SHP77 treated with DMSO at 0.1 percent for 48 hours (cell line): ENCODE measurements at places on chromosomes 6 and 20.

DNA sequence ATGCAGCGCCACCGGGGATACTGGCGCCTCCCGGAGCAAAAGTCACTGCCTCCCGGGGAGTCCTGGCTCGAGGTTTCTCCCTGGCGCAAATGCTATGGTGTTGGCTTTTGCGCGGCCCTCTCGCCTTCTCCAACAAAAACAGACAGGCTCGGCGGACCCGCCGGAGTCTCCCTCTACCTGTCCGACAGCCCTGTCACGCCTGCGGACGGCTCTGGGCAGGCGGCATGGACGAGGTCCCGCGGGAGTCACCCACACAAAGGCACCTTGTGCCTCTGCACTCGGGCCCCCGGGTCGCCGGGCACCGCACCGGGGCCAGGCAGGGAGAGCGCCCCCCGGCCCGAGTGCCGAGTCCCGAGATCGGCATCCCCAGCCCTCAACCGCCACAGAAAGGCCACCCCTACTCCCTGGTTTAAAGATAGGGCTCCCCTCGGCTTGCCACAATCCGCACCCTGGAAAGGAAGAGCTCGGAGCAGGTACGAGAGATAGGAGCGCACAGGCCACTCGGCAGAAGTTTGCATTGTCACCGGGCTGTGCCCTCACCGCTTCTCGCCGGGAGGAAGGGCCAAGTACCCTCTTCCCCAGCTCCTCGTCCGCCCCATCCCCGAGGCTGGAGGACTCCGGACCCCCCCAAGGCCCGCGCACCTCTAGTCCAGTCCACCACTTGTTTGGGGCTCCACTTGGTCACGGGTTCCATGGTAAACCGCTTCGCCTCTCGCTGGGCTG lies 903 bp downstream of the CNKSR3 start:
- no peak for DNase-seq

DNA sequence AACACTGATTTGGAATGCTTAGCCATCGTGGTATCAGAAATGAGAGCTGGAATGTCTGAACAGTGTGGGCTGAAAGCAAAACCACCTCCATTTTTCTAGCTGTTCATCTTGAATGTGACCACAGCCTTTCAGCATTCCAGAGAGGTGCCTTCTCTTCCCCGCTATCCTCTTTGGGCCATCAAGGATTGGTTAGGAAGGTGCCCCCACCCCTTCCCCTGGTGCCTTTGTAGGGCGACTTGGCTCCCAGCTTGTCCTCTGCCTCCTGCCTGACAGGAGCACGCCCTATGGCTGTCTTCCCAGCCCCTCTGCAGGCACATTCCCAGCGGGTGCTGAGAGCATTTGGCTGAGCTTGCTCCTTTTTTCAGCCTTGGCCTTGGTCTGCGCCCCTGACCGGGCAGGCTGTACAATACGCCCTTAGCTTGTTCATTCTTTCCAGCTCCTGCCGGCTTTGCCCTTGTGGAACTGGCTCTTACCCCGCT lies 97.5 kb downstream of the ARMC2 start:
- peak; percentile 65 for DNase-seq

DNA sequence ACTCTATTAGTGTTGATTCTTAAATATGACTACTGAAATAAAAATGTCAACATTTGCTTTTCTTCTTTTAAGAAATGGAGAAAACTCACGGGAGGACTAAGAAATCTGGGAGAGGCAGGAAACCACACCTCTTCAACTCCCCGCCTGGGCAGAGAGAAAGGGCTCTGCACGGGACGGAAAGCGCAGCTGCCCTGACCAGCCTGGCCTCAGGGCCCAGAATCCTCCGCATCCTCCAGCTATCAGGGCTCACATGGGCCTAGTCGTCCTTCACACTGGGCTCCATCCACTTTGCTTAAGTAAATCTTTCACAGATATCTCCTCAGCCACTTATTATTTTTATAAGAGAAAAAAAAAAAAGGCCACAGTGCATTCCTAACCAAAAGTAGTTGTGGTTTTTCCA lies 215.1 kb downstream of the TBXT start:
- no peak for DNase-seq

DNA sequence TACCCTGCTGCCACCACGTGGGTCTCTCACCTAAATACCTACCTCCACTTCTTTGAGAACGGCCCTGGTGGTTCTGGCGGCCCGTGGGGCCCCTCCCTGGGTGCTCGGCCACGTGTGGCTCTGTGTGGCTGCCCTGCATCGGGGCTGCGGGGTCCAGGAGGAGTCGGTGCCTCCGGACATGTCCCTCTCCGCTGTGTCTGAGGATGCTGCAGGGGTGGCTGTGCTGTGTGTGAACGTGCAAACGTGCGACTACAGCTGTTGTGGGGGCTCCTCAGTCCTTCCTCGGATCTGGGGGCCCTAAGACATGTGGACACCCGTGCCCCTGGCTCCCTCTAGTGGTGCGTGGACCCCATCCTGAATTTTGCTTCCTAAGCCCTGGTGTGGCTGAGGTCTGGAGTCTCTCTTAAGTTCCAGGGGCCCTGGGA lies 691.8 kb downstream of the QKI start:
- DNase-seq: no peak

DNA sequence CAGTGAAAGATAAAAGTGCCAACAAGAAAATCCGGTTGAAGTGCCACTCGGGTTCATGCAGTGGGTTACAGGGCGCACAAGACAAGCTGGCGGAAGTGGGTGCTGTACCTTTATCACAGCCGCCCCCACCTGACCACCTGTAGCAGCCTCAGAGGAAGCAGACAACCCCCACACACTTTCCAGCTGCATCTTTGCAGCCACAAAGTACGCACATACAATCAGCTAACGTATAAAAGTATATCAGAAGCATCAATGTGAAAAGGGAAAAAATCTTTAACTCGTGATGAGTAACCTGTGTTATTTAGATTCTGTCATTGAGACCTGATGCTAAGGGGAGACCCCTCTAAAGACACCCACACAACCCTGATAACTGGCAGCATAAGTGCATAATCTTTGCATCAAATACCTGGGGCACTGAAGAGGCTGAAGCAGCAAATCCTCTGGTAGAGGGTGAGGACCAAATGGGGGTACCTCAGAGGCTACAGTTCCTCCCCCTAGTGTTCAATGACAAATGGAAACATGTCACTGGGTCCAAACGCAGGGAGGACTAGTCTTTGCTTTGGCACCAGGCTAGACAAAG lies 22.1 kb downstream of the BACH2 start:
- no peak for DNase-seq

DNA sequence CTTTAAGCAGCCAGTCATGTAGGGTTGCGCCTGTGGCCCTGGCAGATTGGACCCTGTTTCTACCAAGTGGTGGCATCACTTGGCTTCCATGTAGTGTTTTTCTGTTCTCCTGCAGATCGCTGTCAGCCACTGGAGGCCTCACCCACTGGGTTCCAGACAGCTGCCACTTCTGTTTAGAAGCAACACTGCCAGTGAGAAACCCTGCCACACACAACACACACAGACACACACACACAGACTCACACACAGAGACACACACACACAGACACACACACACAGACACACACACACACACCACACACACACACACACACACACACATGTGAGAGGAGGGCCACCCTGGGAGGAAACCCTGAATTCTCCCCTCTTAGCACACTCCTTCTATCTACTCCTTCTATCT lies 51.8 kb downstream of the UTRN start:
- no peak for DNase-seq
